ENCODE measurements at places on chromosomes 6 and 20.
A peak's percentile ranks its signal among the peaks of the same experiment; 100 is the strongest.

DNA sequence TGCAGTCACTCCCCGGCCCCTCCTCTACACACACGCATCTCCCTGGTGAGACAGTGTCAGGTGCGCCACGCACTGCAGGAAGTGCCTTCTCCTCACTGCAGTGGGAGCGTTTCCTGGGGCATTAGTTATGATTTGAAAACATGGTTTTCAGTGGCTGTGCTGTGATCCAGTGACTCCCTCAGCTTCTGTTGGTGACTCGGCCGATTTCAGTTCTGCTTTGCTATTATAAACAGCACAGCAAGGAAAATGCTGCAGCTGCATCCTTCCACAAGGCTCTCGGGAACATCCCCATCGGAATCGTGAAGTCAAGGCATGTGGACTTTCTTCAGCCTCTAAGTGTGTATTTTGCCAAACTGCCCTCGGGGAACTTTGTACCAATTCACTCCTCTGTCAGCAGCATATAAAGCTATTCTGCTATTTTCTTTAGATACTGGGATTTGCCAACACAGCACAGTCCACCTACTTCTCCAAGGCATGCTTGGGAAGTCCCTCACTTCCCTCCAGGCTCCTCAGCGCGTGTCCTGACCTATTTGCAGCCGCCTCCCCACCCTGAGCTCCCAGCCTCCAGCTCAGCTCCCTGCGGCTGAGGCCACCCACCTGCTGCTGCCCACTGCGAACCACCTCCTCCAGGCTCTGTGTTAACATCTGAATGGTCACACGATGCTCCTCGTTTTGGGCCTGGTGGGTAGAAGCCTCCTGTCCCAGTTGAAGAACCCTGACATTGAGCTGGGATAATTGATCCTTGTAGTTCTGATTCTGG lies 54.5 kb downstream of the GINS1 start:
- DNase-seq, result no peak

DNA sequence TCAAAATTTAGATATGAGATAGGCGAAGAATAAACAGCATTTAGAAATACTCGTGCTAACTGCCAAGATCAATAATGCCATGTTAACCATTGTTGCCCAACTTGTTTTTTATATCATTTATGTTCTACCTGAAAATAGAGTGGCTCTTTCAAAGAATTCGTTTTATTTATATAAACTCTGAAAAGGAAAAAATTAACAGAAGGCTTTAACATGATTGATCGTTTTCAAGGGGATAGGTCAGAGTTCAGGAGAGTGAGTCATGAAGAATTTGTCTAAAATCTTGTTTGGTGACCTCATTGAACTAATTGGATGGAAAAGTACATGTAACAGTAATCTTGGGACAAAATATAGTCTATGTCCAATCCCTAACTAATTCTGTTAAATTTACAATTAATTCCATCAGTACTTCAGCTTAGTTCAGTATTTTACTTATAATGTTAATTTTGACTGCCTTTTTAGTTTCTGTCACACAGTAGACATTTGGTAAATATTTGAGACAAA lies 11.1 kb upstream of the ELOVL2 start:
- no peak for DNase-seq

DNA sequence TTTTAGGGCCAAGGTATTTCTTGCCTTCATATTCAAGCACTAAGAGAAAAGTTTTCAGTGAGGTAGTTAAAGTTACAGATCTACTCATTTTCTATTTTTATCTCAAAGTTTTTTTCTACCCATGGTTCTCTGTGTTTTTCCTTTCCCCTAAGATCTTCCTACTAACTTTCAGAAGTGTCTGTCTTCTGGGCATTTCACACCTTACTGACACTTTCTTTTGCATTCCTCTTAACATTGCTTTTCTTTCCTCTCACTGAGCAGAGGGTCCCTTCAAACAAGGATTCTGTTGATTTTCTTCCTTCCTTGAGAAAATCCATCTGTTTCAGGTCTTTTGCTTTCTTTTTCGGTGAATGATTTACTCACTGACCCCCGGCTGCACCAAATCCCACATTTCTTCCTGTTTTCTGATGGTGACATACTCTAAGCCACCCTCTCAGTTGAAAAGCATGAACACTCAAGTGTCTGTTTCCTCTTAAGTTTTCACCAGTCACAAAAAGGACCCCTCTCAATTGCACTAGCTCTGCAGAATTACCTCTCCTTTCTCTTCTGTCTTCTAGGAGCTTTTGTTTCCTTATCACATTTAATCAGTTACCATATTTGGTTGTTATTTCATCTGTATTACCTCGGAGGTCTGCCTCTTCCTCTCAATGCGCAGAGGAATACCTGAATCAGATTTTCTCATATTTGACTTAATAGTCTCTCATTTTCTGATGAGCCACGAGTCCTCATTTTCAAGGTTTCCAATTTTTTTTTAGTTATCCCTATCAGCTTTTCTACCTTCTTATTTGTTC lies 73.5 kb upstream of the RNF217 start:
- no peak for DNase-seq

GRCh38 chr6:44678252-44678935 lies 290.9 kb downstream of the CDC5L start:
- no peak for DNase-seq

GRCh38 chr20:32189691-32190615 lies 17.6 kb downstream of the PLAGL2 start:
- peak; percentile 44 for DNase-seq

GRCh38 chr6:158849899-158850806 lies 31.0 kb upstream of the EZR start:
- no peak for DNase-seq

DNA sequence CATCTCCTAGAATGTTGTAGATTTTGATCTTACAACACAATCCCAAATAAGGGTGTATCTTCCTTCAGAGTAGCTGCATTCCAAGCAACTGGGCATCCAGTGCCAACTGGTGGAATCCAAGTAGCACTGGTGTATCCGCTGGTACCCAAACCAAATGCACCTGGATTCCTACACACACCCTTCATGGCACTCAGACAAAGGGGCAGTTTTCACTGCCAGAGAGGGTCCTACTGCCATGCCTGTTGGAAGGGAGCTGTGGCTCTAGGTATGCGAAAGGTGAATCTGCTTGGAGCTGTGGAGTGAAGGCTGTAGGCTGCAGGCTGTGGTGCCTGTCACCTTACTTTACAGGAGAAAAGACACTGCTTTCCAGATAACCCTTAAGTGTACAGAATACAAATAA lies 17.0 kb upstream of the CLDN20 start:
- no peak for DNase-seq

DNA sequence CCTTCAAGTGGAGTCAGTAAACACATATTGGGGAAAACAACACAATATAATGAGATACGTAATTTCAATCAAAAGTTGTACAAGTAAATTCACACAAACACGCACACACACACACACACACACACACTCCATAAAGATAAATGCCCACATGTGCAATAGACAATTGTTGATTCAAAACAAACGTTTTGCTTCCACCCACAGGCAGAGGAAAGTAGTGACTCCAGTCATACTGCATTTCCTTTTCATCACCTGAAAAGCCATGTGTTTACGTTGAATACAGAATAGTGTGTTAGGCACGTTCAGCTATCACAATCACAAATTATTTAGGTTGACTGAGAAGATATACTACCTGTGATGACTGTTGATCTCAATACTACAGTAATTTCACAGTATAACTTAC lies 443.8 kb upstream of the MANEA start:
- DNase-seq, result no peak

GRCh38 chr6:45428727-45429126 lies 51.0 kb upstream of the SUPT3H start:
- DNase-seq, result no peak

GRCh38 chr20:1788044-1788443 lies 107.2 kb upstream of the SIRPA start:
- DNase-seq, result no peak

DNA sequence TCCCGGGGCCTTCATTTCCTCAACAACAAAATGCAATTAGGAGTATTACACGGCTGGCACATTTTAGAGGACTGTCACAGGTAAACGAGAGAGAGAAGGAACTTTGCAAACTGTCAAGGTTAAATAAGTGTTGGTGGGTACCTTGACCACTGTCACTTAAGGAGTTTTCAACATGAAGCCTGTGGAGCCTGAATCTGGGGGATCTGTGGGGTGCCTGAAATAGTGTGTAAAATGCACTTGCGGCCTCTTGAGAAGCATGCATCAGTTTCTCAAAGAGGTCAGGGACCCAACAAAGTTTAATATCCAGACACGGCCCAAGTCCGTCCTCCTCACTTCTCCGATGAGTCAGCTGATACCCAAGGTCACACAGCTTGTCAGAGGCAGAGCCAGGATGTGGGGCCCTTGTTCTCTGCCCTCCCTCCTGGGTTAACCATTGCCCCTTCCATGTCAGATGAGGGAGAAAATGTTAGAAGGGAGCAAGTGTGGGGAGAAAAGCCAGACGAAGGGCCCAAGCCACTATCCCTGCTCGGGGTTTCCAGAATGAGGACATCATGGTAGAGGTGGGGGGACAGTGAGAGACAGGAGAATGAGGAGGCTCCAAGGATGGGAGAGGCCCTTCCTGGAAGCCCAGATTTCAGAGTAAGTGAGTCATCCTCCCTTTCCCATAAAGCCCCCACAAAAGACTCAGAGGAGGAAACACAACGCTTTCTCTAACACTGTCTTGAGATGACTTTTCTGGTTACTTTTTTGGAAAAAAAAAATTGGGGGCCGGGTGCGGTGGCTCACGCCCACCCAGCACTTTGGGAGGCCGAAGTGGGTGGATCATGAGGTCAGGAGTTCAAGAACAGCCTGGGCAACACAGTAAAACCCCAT lies 42.2 kb downstream of the C6orf132 start:
- no peak for DNase-seq

GRCh38 chr20:52975803-52976531 lies 3.8 kb downstream of the TSHZ2 start:
- DNase-seq, result no peak

DNA sequence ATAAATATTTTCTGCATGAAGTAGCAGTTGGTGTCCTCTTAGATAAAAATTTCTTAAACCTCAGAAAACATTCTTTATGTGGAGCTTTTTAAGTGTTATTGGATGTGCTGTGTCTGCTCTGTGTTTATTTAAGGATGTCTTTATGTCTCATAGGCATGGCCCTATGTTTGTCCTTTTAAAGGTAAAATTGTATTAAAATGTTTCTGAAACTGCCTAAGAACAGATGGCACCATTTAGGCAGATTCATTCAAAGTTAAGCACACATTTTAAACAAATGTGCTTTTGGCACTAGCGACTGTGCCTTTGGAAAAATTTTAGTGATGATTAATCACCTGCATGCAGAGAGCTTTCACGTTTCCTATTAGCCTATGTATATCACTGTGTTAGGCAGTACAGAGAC lies 125.2 kb downstream of the KIF6 start:
- DNase-seq, result no peak

- no peak for DNase-seq
Observed at GRCh38 chr6:123770247-123770949, 33.3 kb upstream of the NKAIN2 start.

DNA sequence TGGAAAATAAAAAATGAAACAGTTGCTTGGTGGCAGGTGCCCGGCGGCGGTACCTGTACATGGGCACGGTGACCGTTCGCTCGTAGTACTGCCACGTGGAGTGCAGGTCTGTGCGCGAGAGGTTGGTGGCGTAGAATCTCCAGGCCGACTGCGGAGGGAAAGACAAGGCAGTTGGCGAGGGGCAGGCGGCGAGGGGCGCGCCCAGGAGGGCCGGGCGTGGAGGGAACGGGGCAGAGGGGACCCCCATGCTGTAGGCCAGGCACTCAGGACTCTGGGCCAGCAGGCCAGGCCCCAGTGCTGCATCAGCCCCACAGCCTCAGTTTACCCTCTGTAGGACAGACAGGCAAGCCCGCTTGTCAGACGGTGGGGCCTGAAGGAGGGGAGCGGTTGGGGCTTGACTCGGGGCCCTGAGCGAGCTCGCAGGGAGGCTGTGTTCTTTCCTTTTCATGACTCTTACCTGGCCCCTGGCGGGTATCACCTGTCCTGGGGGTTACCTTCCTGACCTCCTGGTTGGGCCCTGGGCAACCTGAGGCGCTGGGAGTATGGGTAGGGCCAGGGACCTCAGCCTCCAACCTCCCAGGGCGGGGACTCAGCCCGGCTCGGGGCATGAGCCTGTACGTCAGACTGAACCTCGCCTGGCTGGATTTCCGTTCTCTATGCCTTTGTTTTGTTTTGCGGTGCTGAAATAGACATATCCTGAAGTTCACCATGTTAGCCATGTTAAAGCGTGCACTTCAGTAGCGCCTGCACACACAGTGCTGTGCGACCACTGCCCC lies 38.5 kb downstream of the KCNQ2 start:
- DNase-seq, result no peak

DNA sequence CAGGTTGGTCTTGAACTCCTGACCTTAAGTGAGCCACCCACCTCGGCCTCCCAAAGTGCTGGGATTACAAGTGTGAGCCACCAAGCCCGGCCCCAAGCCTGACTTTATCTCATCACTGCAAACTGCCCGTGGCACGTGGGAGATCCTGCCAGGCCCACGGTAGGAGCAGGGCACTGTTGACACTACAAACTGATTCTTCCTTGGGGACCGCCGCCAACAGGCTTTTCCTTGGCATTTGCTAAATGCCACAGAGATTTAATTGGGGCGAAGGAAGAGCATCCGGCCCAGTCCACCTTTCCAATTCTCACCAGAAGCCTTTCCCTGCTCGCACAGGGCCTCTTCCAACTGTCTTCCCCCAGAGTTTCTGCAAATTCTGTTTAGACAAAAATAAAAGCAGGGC lies 11.0 kb downstream of the ATP9A start:
- no peak for DNase-seq

DNA sequence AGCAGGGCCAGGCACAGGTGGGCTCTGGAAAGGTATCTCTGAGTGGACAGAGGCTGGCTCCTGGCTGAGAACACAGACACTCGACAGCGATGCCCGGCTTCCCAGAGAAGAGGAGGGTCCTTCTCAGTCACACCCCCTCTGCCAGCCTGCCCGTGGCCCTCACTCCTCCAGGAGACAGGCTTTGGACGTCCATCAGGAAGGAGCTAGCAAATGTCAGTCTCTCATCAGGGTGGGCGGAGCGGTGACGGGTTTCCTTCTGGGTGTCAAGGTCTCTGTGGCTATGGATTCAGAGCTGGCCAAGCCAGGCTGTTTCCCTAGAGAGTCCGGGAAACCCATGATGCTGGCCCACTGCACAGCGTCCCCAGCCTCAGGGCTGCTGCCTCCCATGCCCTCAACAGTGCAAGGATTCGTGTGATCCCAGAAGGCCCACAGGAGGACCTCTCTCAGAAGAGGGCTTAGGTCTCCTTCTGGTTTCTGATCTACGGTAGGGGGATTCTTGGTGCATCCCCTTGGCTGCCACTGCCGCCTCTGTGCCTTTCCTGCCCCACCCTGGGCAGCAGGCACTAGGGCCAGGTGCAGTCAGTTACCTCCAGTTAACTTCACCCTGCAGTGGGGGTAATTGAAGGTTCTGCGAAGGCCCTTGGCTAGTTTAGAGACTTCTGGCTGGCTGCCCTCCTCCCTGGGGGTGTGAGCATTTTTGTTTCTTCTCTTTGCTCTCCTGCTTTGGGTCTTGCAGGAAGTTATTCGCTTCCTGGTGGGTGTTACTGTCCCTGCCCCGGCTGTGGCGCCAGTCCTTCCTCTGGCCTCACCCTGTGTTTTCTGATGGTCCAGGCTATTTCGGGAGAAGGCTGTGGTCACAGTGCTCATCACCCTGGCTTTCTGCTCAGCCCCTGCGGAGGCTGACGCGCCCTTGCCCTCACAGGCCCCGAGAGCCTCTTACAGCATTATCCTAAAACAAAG lies 80.2 kb downstream of the CDH4 start:
- DNase-seq, result no peak

GRCh38 chr6:91708534-91708933 lies 1121.7 kb upstream of the MAP3K7 start:
- DNase-seq, result no peak
